ENCODE measurements at places on chromosomes 5 and 9.

DNA sequence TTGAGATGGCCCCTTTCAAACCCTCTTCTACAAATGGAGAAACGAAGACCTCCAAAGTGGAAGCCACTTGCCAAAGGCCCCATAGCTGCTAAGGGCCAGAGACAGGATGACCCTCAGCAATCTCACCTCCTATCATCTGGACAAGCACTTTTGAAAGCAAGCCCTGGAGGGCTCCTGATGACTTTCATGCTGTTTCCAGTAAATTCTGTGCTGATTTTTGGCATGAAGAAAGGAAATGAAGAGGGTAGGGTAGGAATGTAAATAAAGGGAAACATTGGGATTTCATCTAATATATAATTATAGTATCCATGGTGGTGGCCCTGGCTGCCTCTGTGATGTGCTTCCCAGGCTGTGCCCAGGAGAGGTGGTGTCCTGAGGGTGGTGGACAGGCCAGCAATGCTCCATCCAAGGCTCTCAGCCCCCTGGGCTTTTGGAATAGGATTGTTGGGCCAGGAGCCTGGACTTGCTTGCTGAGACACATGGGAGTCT, 208.0 kb upstream of the TRIM32 start:
- DNase-seq, result no peak

- DNase-seq, result peak; percentile 86
Measured at GRCh38 chr5:110371725-110372041, 354.8 kb downstream of the TMEM232 start.

- peak; percentile 9 for DNase-seq
Measured at GRCh38 chr9:92147030-92147851, 32.0 kb upstream of the SPTLC1 start.

DNA sequence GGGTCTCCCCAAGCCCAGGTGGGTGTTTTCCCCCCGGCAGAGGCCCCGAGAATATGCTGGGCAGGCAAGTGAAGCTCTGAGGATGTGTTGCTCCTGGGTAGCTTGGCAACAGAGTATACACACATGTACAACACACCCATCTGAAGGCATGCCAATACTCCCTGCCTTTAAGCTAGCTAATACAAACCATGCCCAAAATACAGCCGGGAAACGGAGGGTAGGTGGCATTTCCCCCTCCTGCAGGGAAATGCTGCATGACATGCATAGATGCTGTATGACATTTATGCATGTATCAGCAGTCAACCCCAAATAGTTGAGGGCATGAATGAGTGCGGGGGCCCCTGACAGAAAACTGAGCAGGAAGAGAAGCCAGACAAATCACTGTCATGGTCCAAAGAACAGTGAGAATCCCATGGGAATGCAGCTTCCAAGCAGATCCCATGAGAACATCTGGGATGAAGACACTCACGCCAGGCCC, 614.1 kb downstream of the EBF1 start:
- no peak for DNase-seq

GRCh38 chr5:173281910-173282309, 46.3 kb downstream of the STC2 start:
- peak; percentile 41 for DNase-seq

- no peak for DNase-seq
Measured at GRCh38 chr9:5609226-5609596, 19.7 kb upstream of the RIC1 start.

- peak; percentile 92 for DNase-seq
Measured at GRCh38 chr9:75185585-75186170, 97.4 kb downstream of the OSTF1 start.

GRCh38 chr5:173204185-173204979, 30.6 kb downstream of the NKX2-5 start:
- peak; percentile 55 for DNase-seq

- DNase-seq, result no peak
Measured at GRCh38 chr9:116416421-116416820, 262.8 kb downstream of the PAPPA start.

Data from Kasumi-1 (cell line).